ENCODE measurements at places on chromosomes 1 and 21.

DNA sequence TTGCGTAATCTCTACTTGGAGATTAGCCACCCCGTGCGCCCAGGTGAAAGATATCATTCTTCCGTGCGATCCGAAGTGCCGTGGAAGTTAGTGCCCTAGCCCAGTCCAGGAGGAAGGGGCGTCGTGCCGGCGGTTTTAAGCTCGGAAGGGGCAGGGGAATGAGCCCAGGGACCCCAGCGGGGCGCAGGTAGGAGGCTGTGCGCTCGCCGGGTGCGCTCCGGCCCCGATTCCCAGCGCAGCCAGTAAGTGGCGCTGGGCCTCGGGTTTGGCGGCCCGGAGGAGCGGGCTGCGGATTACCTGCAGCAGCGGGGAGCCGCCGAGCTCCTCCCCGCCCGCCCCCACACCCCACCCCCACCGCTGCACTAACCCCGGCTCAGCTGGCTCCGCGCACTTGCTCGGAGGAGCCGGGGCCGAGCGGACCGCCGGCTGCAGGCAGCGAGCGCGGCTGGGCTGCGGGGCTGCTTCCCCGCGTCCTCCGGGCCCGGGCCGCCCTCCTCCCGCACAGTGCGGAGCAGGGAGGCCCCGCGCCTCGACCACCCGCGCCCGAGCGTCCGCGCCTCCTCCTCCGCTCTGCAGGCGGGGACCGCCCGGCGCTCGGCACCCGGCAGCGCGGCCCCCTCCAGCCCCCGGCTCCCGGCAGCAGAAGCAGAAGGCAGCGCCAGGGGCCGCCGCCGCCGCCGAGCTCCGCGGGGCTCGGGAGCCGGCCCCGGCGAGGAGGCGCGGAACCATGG, at the start of gene RYR2:
RYR2 (plus strand) TSS at position 390 of the 731 bp plus-strand sequence; CDS start at position 728, 338 bp downstream.
- peak; percentile 24 for DNase-seq

- peak; percentile 55 for DNase-seq
These were observed 4.2 kb downstream of the SPOCD1 start for GRCh38 chr1:31811605-31812004.

GRCh38 chr1:109113590-109114341, at the start of gene ELAPOR1:
Gene ELAPOR1 (plus strand): TSS chr1:109114115. CDS start chr1:109114184, 69 bp downstream.
- DNase-seq, result peak; percentile 79

- DNase-seq, result no peak
These were observed 106.2 kb downstream of the CENPF start for GRCh38 chr1:214709241-214709640.

DNA sequence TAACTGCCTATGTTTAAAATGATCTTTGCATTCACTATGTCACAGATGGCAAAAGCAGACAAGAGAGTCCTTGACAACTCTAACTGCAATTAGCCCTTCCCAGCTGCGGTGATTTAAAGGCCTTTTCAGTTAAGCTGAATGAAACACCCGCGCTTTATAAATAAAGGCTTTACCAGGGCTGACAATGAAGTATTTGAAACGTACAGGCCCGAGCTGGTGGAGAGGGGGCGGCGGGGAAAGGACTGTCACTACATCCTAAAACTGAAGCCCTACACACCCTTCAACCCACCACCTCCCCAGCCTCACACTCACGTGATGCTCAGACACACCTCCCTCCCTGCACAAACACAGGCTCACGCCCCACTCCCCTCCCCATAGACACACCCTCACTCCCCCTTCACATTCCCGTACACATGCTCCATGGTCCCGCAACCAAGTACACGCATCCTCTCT, 45.5 kb downstream of the GRIK3 start:
- peak; percentile 97 for DNase-seq

- DNase-seq, result no peak
These were observed 256.3 kb upstream of the IRF2BP2 start for GRCh38 chr1:234866007-234866866.

DNA sequence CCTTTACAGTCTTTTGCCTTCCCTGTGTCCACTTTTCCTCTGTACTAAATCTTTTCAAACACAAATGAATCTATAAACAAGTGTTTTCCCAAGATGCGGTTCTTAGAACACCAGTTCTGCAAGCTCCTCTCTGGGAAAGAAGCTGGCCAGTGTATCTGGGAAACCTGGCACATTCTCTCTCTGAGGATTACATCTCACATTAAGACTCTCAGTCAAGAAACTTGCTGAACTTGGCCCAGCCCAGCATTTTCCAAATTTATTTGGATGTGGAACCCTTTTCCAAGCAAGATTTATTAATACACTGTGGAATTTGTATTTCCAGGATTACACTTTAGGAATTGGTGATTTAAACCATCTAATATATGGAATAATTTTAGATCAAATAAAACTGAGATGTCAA, 105.7 kb downstream of the ZNF281 start:
- DNase-seq, result no peak

GRCh38 chr1:22364764-22365163, 86.9 kb upstream of the ZBTB40 start:
- no peak for DNase-seq

DNA sequence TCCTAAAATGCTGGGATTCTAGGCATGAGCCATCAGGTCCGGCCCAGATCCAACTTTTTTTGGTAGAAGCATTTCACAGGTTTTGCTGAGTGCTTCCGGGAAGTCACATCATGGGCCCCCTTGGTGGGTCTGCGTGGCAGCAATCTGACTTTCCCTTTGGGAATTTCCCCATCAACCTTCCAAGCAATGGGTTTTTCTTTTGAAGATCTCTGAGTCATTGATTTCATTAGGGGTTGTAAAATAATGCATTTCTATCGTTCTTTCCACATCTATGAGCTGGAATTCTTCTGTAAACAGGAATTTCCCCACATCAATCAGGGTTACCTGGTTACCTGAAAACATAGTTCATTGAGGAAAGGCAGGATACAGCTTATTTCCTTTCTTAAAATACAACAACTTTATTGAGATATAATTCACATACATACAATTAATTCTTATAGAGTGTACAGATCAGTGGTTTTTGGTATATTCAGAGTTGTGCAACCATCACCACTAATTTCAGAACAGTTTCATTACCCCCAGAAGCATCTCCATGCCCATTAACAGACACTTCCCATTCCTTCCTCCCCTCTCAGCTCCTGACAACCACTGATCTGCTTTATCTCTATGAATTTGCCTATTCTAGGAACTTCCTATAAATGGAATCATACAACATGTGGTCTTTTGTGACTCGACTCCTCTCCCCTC, 9.9 kb upstream of the ZBTB17 start:
- no peak for DNase-seq

All from NCI-H510A (cell line).